ENCODE measurements at places on chromosomes 1 and 21.

DNA sequence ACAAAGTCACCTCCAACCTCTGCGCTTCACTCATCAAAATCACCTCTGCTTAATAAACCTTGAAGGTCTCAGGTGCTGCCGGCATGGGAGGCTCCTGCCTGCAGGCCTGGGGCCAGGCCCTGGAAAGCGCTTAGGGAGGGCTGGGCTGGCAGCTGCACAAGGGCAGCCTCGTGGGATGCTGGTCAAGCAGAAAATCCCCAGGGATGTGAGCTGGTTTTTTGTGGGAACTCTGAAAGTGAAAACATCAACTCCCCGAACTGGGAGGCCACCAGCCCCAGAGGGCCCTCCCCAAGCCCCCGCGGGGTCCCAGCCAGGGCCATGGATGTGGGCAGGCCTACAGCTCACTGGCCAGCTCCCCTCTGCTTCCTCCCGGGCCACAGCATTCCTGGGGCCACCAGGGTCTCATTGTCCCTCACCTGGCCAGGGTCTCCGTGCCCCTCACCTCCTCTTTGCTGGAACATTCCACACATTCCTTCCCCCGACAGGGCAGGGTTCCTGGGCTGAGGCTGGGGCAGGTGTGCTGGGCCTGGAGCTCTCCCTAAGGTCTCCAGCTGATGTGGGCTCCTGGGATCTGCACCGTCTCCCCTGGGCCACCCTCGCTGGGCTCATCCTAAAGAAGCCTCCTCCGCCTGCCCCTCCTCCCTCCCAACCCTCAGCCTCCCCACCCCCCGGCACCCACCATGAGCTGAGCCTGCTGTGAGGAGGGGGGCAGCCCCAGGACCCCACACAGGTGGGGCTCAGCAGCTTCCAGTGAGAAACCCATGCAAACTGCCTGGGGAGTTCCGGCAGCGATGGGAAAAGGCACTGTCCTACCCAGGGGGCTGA, 36.0 kb upstream of the POFUT2 start:
- DNase-seq: no peak

DNA sequence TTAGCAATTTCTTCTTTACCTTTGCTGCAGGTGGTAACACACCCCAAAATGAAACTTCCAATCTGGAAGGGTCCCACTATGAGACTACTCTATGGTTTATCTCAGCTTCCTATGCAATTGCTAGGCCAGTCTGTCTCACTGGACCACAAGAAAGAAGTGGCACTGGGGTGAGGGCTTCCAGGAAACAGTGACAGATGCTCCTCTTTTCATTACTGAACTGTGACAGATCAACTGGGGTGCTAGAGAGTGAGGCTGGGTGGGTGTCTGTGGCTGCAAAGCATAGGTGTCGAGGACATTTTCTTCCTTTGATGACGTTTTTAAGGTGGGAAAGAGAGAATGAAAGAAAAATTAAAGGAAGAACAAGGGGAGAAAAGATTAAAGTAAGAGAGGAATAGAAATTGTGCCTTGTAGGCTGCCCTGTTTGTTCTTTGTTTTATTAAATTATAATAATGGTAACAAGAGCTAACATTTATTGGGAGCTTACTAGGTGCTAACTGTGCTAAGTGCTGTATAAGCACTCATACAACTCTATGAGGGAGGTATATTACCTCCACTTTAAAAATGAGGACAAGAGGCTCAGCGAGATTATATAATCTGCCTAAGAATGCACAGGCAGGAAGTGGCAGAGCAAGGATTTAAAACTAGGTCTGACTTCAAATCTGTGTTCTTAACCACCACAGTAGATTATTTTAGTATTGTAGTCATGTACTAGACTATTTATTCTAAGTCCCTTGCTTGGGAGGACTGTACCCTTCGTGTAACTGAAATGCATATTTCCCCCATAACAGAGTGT, 27.8 kb upstream of the DMRTA2 start:
- DNase-seq: no peak

DNA sequence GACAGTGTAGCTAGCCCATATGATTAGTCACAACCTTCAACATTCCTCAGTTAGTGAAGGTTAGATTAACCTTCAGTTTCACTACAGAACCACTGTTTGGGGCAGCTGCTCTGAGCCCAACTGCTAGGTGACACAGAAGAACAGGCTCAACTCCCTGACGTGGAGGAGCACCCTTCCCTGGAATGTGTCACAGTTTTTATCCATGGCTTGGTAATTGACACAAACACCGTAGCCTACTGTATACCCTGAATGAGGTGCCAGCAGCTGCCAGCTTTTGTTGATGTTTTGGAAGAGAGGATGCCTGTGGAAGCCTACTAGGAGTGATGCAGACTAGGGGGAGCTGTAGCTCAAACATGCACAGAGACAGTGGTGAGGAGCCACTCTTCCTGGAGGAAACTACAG, 56.6 kb upstream of the CR2 start:
- no peak for DNase-seq

DNA sequence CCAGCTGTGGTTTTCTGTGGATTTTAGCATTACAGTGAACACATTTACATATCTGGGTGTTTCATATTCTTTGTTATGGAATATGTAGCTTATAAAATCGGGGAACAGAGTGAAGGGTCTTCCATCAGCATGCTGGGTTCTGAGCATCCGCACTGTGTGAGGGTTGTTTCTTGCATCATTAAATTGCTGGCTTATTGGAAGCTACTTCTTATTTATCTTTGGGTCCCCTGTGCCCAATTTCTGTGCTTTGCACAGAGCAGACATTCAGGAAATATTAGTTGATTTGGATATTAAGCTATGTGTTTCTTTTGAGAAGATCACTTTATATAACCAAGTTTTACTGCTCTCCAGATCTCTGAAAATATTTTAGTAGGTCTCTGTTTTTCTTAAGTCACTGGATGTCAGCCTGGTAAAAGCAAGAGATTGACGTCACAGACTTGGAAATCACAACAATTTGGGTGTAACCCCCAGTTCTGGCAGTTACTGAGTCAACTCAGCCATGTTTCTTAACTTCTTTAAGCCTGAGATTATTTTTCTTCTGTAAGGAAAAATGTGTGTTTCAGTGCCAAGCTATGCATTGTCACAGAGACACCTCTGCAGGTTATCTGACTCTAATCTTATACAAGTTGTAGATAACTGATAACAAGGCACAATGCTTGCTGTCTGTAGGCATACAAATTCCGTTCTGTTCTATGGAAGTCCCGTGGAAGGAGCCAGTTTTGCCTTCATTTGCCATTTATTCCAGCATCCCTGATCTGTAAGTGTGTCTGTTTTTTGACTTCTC, 258.3 kb upstream of the KAZN start:
- DNase-seq: no peak

DNA sequence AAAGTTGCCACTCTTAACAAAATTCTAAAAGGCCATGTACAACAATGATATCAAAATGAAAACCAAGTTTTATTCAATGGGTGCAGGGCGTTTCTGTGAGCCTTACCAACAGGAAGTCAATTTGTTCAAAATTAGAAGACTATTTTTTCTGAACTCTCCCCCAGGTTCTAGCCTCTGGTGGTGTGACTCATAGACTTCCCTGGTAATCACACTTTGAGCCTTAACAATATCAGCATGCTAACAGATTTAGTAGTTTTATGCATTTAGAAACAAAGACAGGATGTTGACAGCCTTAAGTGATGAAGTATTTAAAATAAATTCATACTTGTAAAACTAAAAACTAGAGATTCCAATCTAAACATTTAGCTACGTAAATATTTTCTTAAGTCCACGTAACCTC, 88.4 kb downstream of the LRRC8C start:
- no peak for DNase-seq

DNA sequence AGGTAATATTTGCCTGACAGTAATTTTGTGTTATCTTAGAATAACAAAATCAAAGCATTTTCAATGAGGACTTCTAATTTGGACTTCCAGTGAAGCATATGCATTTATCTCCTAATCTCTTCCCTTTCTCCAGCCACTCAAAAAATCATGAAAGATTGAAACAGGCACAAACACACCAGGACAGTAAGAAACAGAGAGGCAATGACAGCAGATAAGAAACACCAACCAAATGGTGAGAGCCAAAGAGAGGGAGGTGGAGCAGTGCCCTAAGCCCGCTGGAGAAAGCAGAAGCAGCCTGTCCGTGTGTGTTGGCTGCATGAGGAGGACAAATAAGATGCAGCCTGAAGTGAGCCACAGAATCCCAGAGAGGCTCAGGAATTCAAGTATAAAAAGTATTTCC, 39.0 kb downstream of the SLC44A3 start:
- DNase-seq: no peak

DNA sequence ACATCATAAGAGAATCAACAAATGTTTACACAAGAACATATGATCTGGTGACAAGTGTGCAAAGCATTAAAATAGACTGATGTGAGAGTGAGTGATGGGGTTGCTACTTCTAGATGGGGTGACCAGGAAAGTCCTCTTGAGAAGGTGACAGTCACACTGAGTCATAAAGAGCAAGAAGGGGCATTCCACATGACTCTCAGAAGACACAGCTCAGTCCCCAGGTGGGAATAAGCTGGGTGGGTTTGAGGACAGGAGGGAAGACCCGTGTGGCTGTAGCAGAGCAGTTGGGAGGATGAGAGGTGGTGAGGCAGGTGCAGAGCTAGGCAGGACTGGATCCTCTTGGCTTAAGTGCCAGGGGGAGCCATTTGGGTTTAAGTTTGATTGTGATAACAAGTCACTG, 53.1 kb downstream of the TNR start:
- no peak for DNase-seq

- DNase-seq: no peak
Observed at GRCh38 chr21:38639571-38640354, 141.5 kb upstream of the ERG start.

DNA sequence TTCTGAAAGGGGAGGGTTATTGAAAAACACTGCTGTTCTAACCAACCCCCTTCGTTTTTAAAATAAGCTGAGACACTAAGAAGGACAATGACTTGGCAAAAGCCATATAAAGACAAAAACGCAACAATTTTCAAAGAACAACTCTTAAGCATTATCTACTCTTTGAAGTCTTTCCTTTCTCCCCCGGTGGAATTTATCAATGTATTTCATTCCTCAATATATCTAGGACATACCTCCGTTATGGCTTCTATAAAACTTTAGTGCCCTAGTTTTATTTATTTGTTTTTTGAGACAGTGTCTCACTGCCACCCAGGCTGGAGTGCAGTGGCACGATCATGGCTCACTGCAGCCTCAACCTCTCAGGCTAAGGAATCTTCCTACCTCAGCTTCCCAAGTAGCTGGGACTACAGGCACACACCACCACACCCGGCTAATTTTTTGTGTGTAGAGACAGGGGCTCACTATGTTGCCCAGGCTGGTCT, 3.2 kb downstream of the NRDC start:
- DNase-seq: no peak

GRCh38 chr1:56715156-56715555, 70.0 kb downstream of the PRKAA2 start:
- no peak for DNase-seq

DNA sequence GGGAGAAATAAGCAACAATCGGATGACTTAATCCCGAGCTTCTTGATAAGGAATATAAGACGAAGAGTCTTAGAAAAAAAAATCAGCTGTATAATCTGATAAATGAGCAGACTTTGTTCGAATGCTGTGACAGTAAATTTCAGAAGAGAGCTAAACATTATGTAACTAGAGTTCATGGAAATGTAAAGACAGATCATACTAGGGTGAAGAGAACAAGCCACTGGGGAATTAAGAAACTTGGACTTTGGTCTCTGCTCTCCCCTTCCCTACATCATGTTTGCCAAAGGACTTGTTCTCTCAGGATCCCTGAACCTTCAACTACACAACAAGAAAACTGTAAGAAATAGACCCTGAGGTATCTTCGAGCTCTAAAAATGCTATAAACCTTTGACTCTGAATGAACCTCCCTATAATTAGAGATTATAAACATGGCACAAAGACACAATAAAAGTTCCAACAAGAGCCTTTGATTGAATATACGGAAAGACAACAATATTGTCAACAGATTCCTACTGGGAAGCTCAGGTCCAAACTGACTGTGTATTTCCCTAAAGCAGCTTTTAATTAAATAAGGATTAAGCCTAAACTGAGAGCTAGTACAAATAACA, 27.5 kb downstream of the FRRS1 start:
- DNase-seq: peak; percentile 66

- DNase-seq: peak; percentile 77
Observed at GRCh38 chr1:214506972-214507431, 44.4 kb downstream of the PTPN14 start.

All from NCI-H526 (cell line).